ENCODE measurements at places on chromosomes 6 and 20.
A peak's percentile ranks its signal among the peaks of the same experiment; 100 is the strongest.

GRCh38 chr6:109891924-109892323 lies 86.2 kb upstream of the GPR6 start:
- DNase-seq: no peak

DNA sequence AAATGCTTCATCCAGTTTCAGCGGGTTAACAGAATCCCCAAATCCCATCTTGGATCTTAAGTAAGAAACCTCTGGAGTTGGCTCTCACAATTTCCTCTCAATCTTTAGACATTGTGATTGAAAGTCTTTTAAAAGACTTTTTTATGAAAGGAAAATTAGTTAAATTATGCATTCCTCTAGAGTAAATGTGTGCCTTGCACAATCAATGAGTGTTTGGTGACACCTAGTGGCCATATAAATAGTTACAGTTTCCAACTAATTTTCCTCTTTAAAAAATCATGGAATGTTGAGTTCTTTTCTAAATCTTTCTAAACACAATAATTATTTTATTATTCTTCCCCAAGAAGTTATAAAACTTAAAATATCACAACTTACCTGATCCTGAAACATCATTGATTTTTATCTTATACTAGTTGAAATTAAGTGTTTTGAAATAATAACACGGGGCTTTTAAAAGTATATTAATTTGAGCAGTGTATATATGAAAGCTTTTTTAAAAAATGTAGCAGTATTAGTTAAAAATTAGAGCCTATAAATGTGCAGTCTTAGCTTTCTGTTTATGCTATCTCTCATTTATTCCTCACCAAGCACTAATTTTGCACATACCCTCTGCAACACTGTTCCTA lies 66.4 kb downstream of the PKHD1 start:
- peak; percentile 21 for DNase-seq

DNA sequence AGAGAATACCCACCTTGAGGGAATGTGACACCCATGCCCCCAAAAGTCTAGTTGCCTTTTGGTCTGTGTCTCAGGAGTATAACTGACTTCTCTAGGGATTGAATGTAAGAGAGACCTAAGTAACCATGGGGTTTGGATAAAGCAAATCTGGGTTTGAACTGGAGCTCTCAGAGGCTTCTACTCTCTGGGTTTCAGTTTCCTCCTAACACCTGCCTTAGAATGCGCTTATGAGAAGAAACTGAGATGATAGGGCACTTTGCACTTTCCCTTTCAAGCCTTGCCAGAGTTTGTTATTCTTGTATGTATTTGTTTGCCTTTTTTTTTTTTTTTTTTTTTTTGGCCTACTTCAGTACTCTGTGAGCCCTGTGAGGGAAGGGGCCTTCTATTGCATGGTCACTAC lies 19.4 kb downstream of the SDHAF4 start:
- DNase-seq: no peak

GRCh38 chr6:21501021-21501354 lies 92.6 kb upstream of the SOX4 start:
- DNase-seq: no peak

GRCh38 chr6:134372603-134373281 lies 54.8 kb upstream of the SGK1 start:
- DNase-seq: no peak

DNA sequence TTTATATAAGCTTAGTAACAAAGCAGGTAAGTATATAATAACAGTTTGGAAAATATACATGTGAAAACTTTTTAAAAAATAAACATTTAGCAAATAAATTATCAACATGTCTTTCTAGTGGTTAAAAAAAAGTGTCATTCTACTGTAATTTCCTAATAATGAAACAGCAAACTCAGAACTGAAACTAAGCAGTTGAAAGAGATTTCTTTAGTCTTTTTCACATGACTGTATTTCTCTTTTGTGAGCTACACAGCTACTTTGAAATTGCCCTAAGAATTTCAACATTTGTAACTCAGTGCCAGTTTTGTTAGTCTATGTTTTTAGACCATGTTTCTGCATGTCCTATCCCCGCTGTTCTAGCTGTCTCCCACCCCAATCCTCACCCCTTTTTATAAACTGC lies 28.4 kb upstream of the SDHAF4 start:
- DNase-seq: no peak

DNA sequence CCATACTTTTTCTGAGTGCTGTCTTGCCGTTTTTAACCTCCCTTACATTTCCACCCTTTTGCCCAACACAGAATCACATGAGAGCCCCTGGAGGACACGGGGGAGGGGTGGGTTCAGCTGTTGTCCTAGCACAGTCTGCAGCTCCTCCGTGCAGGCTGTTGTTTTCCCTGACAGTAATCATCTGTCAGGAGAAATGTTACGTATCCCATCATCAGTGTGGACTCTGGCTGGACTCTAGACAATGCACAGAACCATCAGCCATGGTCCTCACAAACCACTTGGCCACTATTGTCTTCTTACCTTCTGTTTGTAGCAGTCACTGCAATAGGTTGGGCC lies 92.1 kb downstream of the RIN2 start:
- no peak for DNase-seq

DNA sequence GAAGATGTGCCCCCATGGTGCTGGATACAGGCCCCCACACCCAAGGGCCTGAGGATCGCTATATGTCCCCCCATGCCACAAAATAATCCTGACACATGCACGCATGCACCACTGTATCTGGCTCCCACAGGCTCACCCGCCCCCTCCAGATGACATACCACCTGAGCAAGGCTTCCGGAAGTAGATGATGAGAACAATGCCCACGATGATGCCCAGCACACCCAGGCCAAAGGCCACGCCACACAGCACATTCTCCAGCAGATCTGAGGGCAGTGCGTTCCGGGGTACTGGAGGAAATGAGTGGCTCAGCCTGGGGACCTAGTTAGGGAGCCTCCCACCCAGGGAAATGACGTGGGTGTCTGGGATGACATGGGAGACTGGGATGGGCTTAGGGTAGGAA lies 3.8 kb downstream of the HLA-DMA start:
- no peak for DNase-seq

DNA sequence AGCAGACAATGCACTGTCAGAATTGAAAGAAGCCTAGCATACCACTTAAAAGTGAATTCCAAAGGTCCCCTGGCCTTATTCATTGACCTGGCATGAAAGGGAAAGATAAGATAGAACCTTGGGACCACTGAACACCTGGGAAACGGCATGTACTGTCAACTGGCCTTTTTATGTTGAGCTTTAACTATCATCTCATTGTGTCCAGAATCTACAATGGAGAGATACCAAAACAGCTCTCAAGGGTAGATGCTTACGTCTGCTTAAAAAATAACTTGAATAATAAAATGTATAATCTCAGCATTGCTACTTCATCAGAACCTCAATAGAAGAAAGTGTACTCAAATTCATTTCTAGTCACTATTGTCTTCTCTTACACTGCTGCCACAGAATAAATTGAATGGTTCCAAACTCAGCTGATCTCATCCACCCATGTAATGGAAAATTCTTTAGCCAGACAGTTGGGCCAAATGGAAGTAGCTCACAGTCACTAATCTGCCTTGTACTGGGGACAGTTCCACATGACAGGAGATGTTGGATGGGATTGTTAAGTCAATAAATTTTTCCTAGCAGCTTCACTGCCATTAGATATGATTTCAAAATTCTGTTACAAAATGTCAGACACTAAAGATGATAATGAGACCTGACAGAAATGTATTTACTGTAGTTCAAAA lies 93.8 kb downstream of the MLIP start:
- no peak for DNase-seq

DNA sequence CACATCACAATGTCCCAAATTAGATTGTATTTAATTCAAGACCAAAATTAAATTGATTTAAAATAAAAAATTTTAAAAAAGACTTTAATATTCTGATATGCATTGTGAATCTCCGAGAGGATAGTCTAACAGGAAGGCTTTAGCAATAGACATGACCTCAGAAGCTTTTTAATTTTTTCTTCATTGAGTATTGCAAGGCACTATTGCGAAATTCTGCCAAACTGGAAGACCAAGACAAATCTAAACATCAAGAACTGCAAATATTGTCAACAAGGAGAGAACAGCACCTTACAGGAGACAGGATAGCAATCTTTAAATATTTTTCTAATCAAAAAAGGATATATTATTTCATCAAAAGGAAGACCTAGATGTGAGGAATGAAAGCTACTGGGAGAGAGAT lies 56.9 kb downstream of the BMP5 start:
- DNase-seq: no peak

GRCh38 chr6:76792394-76792793 lies 670.9 kb downstream of the HTR1B start:
- no peak for DNase-seq

GRCh38 chr6:148657048-148657447 lies 89.8 kb upstream of the UST start:
- no peak for DNase-seq

- DNase-seq: no peak
These were observed 309.2 kb upstream of the SPTLC3 start for GRCh38 chr20:12699374-12700228.

DNA sequence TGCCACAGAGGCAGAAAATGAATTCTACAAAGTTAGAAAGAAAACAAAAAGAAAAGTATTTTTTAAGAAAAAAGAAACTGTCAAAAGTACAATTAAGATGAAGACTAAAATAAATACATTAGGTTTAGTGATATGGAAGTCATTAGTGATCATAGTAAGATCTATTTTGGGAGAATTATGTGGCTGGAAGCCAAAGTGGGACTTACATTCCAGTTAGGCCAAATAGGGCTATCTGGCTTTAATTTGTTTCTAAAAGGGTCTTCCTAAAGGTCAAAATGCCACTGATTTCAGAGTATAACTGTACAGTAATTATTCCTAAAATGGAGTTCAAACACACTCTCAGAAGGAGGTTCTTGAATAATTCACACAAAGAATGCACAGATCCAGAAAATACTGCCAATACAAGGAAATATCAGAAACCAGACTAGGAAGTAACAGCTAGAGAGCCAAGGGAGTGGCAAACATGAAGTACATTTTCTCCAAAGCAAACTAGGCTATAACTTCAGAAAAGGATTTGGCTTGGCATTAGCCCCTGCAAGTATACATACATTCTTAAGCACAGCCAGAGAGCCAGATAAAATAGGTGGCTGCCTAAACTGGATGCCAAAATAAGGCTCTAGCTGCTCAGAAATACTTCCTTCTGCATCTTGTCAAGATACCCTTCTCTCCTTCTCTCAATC lies 45.3 kb downstream of the PDSS2 start:
- no peak for DNase-seq

- no peak for DNase-seq
These were observed 684.2 kb downstream of the HTR1B start for GRCh38 chr6:76779068-76779467.

- peak; percentile 23 for DNase-seq
These were observed 57.3 kb downstream of the LINC00237 start for GRCh38 chr20:21048841-21049273.

- no peak for DNase-seq
These were observed 48.8 kb upstream of the CHRNA4 start for GRCh38 chr20:63409834-63410435.

GRCh38 chr6:42025066-42025844 lies 25.1 kb upstream of the TAF8 start:
- DNase-seq: no peak

DNA sequence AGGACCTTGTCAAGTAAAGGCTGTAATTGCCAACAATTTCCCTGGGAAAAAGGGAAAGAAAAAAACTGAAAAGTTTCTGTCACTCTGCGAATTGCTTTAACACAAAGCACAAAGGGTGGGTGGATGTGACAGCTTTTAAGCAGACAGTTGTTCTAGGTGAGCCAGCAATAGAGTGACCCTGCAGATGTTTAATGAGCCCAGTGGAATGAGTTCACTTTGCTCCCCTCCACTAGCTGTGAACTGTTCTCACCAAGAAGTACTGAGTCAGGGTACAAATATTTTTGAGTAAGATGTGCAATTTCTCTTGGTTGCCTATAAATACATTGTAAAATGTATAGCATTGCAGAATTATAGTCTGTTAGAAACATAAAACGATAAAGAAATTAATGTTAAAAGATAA lies 26.2 kb upstream of the LRRC1 start:
- DNase-seq: no peak

All from HTR-8/SVneo (cell line).